ENCODE measurements at places on chromosomes 1 and 21.

- no peak for DNase-seq
- H3K36me3 ChIP-seq, result no peaks in the 10 kb centered on the region
- H3K4me1 ChIP-seq, result no peaks in the 10 kb centered on the region
- H3K27me3 ChIP-seq, result no peaks in the 10 kb centered on the region
- no peak overlapping the region for H3K27ac ChIP-seq
Measured at GRCh38 chr1:4105300-4105880, 205.3 kb upstream of the C1orf174 start.

GRCh38 chr1:93815366-93816110, 63.5 kb downstream of the DNTTIP2 start:
- H3K27me3 ChIP-seq, result no peaks in the 10 kb centered on the region
- H3K36me3 ChIP-seq, result no peaks in the 10 kb centered on the region
- no peak for DNase-seq
- H3K27ac ChIP-seq, result no peak overlapping the region

GRCh38 chr1:151655371-151655770, 43.5 kb downstream of the SNX27 start:
- no peaks in the 10 kb centered on the region for H3K27me3 ChIP-seq
- peaks cover 14% of the 10 kb centered on the region for H3K36me3 ChIP-seq
- no peak overlapping the region for H3K27ac ChIP-seq
- no peak overlapping the region for H3K4me3 ChIP-seq
- H3K4me1 ChIP-seq, result peaks cover 13% of the 10 kb centered on the region

DNA sequence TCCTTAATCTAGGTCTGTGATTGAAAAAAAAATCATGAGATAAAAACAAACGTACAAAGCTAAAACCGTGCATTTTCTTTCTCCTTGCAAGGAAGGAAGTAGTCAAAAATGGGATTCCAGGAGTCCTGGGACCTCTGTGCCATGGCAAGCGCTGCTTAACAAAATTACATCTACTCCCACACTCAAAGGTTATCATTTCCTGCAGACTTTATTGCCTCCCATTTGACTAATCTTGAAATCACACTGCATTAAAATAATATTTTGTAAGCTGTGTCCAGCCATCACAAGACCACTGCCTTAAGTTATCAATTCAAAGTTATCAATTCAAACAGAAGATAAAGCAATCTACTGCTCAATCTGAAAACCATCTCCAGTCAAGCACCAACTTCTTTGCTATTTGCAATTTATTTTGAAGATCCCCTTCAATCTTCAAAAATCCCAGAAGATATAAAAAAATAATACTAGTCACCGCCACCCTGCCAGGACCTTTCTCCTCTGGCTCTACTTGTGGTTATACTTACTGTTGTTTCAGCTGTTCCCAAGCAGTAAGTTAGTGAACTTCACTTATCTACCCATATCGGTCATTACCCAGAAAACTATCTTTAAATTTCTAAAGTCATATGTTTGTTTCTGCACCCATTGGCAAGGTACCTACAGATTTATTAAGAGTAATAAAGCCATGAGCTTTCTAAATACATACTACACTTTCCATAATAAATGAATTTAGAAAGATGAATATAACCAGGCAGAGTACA, 38.1 kb upstream of the RAP1GAP start:
- H3K27me3 ChIP-seq, result no peaks in the 10 kb centered on the region
- H3K27ac ChIP-seq, result peak overlapping the region; percentile 39
- no peak for DNase-seq
- H3K4me1 ChIP-seq, result peaks cover 44% of the 10 kb centered on the region

- H3K27me3 ChIP-seq, result no peaks in the 10 kb centered on the region
- no peak overlapping the region for H3K27ac ChIP-seq
- H3K36me3 ChIP-seq, result peaks cover 2% of the 10 kb centered on the region
- H3K4me1 ChIP-seq, result peaks cover 21% of the 10 kb centered on the region
Measured at GRCh38 chr21:35619184-35619583, 441.1 kb downstream of the SETD4 start.

- no peak overlapping the region for H3K4me3 ChIP-seq
- H3K27ac ChIP-seq, result no peak overlapping the region
- peaks cover 7% of the 10 kb centered on the region for H3K4me1 ChIP-seq
- peaks cover 40% of the 10 kb centered on the region for H3K36me3 ChIP-seq
- no peak for DNase-seq
Measured at GRCh38 chr1:112666946-112667345, 7.5 kb upstream of the MOV10 start.

- H3K27me3 ChIP-seq, result no peaks in the 10 kb centered on the region
- DNase-seq, result no peak
- no peak overlapping the region for H3K4me3 ChIP-seq
- H3K27ac ChIP-seq, result no peak overlapping the region
- H3K4me1 ChIP-seq, result peaks cover 10% of the 10 kb centered on the region
Measured at GRCh38 chr1:203744075-203744972, 20.7 kb upstream of the LAX1 start.

GRCh38 chr1:211985556-211986264, 49.6 kb downstream of the INTS7 start:
- H3K36me3 ChIP-seq, result peaks cover 5% of the 10 kb centered on the region
- no peak overlapping the region for H3K4me3 ChIP-seq
- H3K27me3 ChIP-seq, result no peaks in the 10 kb centered on the region
- H3K27ac ChIP-seq, result no peak overlapping the region
- H3K4me1 ChIP-seq, result no peaks in the 10 kb centered on the region

DNA sequence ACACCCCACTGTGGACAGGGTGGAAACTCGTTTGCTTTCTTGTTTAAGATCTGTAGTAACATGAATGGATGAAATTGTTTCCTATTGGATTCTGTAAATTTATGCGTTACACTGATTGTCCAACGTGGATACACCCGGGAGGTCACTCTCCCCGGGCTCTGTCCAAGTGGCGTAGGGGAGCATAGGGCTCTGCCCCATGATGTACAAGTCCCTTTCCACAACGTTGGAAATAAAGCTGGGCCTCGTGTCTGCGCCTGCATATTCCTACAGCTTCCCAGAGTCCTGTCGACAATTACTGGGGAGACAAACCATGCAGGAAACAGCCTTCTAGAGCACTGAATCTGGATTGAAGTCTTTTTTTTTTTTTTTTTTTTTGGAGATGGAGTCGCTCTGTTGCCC, 1.4 kb downstream of the RCC1 start:
- peak overlapping the region; percentile 98 for H3K4me3 ChIP-seq
- H3K27ac ChIP-seq, result peak overlapping the region; percentile 97
- no peak for DNase-seq
- peaks cover 48% of the 10 kb centered on the region for H3K36me3 ChIP-seq

- H3K27me3 ChIP-seq, result no peaks in the 10 kb centered on the region
- H3K27ac ChIP-seq, result peak overlapping the region; percentile 90
- H3K4me3 ChIP-seq, result no peak overlapping the region
- no peak for DNase-seq
Measured at GRCh38 chr1:1429671-1430073, 5.8 kb upstream of the VWA1 start.

- no peak overlapping the region for H3K27ac ChIP-seq
- H3K27me3 ChIP-seq, result peaks cover 18% of the 10 kb centered on the region
- peaks cover 14% of the 10 kb centered on the region for H3K4me1 ChIP-seq
- H3K4me3 ChIP-seq, result no peak overlapping the region
- peaks cover 1% of the 10 kb centered on the region for H3K36me3 ChIP-seq
Measured at GRCh38 chr1:24921412-24921811, 8.7 kb downstream of the RUNX3 start.

- no peak overlapping the region for H3K27ac ChIP-seq
- DNase-seq, result no peak
- H3K36me3 ChIP-seq, result no peaks in the 10 kb centered on the region
- H3K27me3 ChIP-seq, result peaks cover 12% of the 10 kb centered on the region
Measured at GRCh38 chr1:101526813-101527212, 290.0 kb downstream of the S1PR1 start.

GRCh38 chr1:236800623-236801022, 5.5 kb downstream of the MTR start:
- H3K4me1 ChIP-seq, result peaks cover 18% of the 10 kb centered on the region
- no peak overlapping the region for H3K4me3 ChIP-seq
- peaks cover 5% of the 10 kb centered on the region for H3K36me3 ChIP-seq
- H3K27me3 ChIP-seq, result no peaks in the 10 kb centered on the region
- DNase-seq, result no peak
- no peak overlapping the region for H3K27ac ChIP-seq

DNA sequence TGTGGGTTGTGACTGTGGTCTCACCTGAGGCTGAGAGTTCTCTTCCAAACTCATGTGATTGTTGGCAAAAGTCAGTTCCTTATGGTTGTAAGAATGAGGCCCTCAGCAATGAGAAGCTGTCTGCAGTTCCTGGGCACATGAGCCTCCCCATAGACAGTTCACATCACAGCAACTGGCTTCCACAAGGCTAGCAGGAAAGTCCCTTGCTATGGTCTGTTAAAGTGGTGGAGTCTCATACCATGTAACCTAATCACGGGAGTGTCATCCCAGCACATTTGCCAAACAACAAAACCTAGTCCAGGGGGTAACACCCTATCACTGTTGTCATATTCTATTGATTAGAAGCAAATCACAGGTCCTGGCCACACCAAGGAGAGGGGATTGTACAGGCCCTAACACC, 163.8 kb downstream of the BACH1 start:
- peaks cover 9% of the 10 kb centered on the region for H3K36me3 ChIP-seq
- H3K4me3 ChIP-seq, result no peak overlapping the region
- no peaks in the 10 kb centered on the region for H3K4me1 ChIP-seq
- no peak for DNase-seq
- H3K27ac ChIP-seq, result no peak overlapping the region

DNA sequence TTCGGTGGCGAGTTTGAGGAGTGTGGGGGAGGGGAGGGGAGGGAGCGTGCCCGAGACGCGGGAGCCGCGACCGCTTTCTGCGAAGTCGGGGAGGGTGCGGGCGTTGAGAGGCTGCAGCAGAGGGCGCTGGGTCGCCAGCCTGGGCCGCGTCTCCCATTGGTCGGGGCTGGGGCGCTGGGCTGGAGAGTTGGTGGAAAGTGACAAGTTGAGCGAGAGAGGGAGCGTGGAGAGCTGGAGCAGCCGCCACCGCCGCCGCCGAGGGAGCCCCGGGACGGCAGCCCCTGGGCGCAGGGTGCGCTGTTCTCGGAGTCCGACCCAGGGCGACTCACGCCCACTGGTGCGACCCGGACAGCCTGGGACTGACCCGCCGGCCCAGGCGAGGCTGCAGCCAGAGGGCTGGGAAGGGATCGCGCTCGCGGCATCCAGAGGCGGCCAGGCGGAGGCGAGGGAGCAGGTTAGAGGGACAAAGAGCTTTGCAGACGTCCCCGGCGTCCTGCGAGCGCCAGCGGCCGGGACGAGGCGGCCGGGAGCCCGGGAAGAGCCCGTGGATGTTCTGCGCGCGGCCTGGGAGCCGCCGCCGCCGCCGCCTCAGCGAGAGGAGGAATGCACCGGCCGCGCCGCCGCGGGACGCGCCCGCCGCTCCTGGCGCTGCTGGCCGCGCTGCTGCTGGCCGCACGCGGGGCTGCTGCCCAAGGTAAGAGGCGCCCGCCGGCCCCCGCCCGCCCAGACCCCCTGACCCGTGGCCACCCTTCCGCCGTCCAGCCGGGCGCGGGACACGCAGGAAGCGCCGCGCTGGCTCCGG, at the start of gene ROR1:
Gene ROR1, plus strand, starts transcription at position 203 of the 802 bp plus-strand sequence.
- no peaks in the 10 kb centered on the region for H3K27me3 ChIP-seq
- H3K4me3 ChIP-seq, result peak within 1 kb of the TSS; percentile 97
- H3K27ac ChIP-seq, result peak within 1 kb of the TSS; percentile 93
- H3K4me1 ChIP-seq, result peaks cover 55% of the 10 kb centered on the region
- peak; percentile 96 for DNase-seq
- H3K36me3 ChIP-seq, result peaks cover 10% of the 10 kb centered on the region

DNA sequence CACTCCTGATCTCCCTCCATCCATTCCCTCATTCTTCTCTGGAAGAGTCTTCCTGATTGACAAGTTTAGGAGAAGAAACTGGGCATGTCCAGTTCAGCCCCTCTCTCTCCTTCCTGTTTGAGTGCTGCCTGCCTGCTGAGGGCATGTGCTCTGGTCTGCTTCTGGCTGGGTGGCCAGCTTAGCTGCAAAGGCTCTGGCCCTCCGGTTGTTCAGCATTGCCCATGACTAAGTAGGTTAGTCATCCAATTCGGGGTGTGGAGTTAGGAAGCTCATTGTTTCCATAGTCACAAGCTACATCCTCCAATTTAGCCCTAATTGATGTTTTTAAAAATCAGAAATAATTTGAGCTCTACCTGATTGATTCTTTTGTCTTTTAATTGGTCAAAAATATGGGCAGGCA, 25.6 kb upstream of the PLA2G2E start:
- H3K4me3 ChIP-seq, result no peak overlapping the region
- no peak for DNase-seq
- H3K27me3 ChIP-seq, result peaks cover 26% of the 10 kb centered on the region
- no peak overlapping the region for H3K27ac ChIP-seq
- peaks cover 2% of the 10 kb centered on the region for H3K36me3 ChIP-seq
- no peaks in the 10 kb centered on the region for H3K4me1 ChIP-seq

DNA sequence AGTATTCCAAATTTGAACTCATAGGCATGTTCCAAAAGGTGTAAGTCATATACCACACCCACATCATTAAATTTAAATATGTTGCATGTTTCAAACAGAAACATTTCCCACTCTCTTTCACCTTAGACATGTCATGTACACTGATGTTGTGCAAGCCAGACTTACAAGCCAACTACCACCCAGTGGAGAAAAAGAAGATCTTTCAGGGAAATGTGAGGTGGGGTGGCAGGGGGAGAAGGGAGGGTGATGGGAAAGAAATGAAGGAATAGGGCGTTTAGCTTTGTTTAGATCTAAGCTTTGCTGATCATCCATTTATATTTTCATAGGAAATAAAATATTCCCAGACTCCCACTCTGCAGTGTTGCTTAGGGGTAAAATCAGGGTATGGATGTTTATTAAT, 1.6 kb downstream of the NEGR1 start:
- peaks cover 15% of the 10 kb centered on the region for H3K4me1 ChIP-seq
- no peak for DNase-seq
- H3K27ac ChIP-seq, result no peak overlapping the region
- no peaks in the 10 kb centered on the region for H3K27me3 ChIP-seq
- no peak overlapping the region for H3K4me3 ChIP-seq

DNA sequence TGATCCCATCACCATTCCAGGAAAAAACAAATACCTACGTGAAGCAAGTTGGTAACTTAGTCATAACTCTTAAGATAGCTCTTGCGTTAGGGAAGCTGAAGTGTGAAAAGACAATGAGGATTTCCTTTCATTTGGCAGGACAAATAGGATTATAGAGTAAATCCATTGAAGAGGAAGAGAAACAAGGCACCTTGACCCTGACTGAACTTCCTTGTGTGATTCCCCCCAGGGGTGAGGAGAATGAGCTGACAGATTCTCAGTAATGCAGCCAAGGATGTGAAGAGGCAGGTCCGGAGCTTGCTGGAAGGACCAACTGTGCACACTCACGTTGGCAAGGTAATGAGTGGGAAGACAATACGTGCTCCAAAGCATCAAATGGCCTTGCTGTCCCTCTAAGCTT, 55.0 kb upstream of the HMCN1 start:
- no peaks in the 10 kb centered on the region for H3K36me3 ChIP-seq
- no peak overlapping the region for H3K4me3 ChIP-seq
- no peaks in the 10 kb centered on the region for H3K27me3 ChIP-seq
- H3K4me1 ChIP-seq, result peaks cover 11% of the 10 kb centered on the region
- no peak for DNase-seq

DNA sequence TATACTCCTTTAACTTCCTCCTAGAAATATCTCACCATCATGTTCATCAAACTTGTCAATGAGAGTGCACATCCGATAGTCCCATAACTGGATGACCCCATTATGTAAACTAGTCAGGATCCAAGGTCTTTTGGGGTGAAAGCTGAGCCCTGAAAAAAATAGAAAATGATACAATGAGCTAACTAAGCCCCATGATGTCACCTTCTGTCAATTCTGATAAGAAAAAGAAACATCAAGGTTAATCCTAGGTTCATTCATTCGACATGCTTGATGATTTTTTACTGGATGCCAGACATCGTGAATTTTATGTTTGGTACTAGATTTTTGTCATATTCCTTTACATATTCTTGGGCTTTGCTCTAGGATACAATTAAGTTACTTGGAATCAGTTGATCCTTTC, 2.9 kb downstream of the COPA start:
- no peak for DNase-seq
- peak overlapping the region; percentile 49 for H3K27ac ChIP-seq
- no peaks in the 10 kb centered on the region for H3K27me3 ChIP-seq
- peaks cover 52% of the 10 kb centered on the region for H3K4me1 ChIP-seq
- peaks cover 26% of the 10 kb centered on the region for H3K36me3 ChIP-seq
- H3K4me3 ChIP-seq, result no peak overlapping the region
